ENCODE measurements at places on chromosomes 1 and 21. TPM values are rescaled to one million over a fixed set of nuclear protein-coding genes. Genes with fewer than 3 reads are reported as not detected.

GRCh38 chr1:160534823-160535605, 12.0 kb upstream of the SLAMF6 start:
- no peak overlapping the region for H3K4me3 ChIP-seq
- DNase-seq: no peak
- no peaks in the 10 kb centered on the region for H3K36me3 ChIP-seq
- H3K27me3 ChIP-seq: no peaks in the 10 kb centered on the region
- H3K4me1 ChIP-seq: no peaks in the 10 kb centered on the region
- H3K27ac ChIP-seq: no peak overlapping the region

ACKR1 gene
- not detected for total RNA-seq

AMY1C gene
- not detected for total RNA-seq

C8B gene
- total RNA-seq: not detected

- DNase-seq: no peak
- no peak overlapping the region for H3K27ac ChIP-seq
Measured at GRCh38 chr1:58861506-58861905, 77.7 kb upstream of the JUN start.

EFHD2 gene
- total RNA-seq: 32.5 TPM

REG4 gene
- not detected for total RNA-seq

GRCh38 chr1:186139701-186140100, 235.4 kb downstream of the TPR start:
- no peak overlapping the region for H3K4me3 ChIP-seq
- H3K27me3 ChIP-seq: no peaks in the 10 kb centered on the region
- H3K36me3 ChIP-seq: peaks cover 96% of the 10 kb centered on the region
- H3K4me1 ChIP-seq: no peaks in the 10 kb centered on the region
- no peak for DNase-seq

S100A12 gene
- not detected for total RNA-seq

DNA sequence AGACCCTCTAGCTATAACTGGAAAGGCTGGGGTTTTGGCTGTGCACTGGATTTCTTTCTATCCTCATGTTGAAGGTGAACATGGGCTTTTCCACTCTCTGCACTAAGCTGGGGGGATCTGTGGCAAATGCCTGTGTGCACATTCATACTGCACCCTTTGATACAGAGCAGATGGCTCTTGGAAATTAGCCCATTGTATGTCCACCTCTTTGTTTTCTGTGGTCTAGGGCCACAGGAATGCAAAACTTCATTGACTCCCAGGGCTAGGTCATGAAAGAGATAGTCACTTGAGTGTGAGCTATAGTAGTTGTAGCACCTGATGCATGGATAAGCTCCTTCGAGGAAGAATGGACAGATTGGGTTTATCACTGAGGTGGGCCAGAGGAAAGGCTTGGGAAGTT, 5.7 kb upstream of the OR14A16 start:
- no peaks in the 10 kb centered on the region for H3K27me3 ChIP-seq
- H3K4me1 ChIP-seq: no peaks in the 10 kb centered on the region
- DNase-seq: no peak
- H3K27ac ChIP-seq: no peak overlapping the region
- no peak overlapping the region for H3K4me3 ChIP-seq
- H3K36me3 ChIP-seq: no peaks in the 10 kb centered on the region

DNA sequence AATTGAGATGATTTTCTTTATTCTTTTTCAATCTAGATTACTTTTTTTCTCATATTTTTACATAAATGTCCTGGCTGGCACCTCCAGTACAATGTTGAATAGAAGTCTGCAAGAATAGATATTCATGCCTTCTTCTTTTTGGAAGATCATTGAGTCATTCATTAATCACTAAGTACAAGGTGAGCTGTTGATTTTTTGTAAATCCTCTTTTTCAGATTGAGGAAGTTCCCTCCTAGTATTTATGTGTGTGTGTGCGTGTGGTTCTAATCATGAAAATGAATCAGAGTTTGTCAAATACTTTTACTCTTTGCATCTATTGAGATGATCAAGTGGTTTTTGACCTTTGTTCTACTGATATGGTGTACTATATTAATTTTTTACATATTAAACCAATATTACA, 859.3 kb downstream of the KCNT2 start:
- H3K4me1 ChIP-seq: no peaks in the 10 kb centered on the region
- no peaks in the 10 kb centered on the region for H3K27me3 ChIP-seq
- no peak overlapping the region for H3K27ac ChIP-seq
- H3K36me3 ChIP-seq: no peaks in the 10 kb centered on the region
- H3K4me3 ChIP-seq: no peak overlapping the region
- no peak for DNase-seq

- H3K27me3 ChIP-seq: no peaks in the 10 kb centered on the region
- H3K27ac ChIP-seq: no peak overlapping the region
- no peak overlapping the region for H3K4me3 ChIP-seq
- H3K4me1 ChIP-seq: peaks cover 22% of the 10 kb centered on the region
- DNase-seq: no peak
- H3K36me3 ChIP-seq: peaks cover 70% of the 10 kb centered on the region
Measured at GRCh38 chr1:100080331-100080730, 52.4 kb downstream of the SASS6 start.

DNA sequence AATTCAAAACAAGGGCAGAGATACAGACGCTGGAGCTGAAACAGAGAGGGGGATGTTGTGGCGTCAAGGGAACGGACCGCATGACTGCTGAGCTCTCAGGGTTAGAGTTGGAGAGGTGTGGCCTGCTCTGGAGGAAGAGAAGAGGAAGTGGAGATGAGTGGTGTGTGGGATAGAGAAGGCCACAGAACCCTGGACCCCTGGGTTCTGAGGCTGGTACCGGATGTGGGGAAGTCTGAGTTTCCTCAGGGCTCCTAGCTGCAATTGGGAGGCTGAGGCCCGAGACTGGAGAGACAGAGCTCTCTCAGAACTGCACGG, 1.8 kb downstream of the BCAN start:
- no peak overlapping the region for H3K4me3 ChIP-seq
- H3K27me3 ChIP-seq: peaks cover 100% of the 10 kb centered on the region
- DNase-seq: no peak
- no peaks in the 10 kb centered on the region for H3K36me3 ChIP-seq

GRCh38 chr1:33435096-33435820, 4.4 kb upstream of the PHC2 start:
- no peaks in the 10 kb centered on the region for H3K36me3 ChIP-seq
- no peak overlapping the region for H3K4me3 ChIP-seq
- H3K4me1 ChIP-seq: peaks cover 61% of the 10 kb centered on the region

All from A673 (cell line).